ENCODE measurements at places on chromosomes 6 and 20. TPM values are rescaled to one million over a fixed set of nuclear protein-coding genes. Genes with fewer than 3 reads are reported as not detected.
A peak's percentile ranks its signal among the peaks of the same experiment; 100 is the strongest.

DNA sequence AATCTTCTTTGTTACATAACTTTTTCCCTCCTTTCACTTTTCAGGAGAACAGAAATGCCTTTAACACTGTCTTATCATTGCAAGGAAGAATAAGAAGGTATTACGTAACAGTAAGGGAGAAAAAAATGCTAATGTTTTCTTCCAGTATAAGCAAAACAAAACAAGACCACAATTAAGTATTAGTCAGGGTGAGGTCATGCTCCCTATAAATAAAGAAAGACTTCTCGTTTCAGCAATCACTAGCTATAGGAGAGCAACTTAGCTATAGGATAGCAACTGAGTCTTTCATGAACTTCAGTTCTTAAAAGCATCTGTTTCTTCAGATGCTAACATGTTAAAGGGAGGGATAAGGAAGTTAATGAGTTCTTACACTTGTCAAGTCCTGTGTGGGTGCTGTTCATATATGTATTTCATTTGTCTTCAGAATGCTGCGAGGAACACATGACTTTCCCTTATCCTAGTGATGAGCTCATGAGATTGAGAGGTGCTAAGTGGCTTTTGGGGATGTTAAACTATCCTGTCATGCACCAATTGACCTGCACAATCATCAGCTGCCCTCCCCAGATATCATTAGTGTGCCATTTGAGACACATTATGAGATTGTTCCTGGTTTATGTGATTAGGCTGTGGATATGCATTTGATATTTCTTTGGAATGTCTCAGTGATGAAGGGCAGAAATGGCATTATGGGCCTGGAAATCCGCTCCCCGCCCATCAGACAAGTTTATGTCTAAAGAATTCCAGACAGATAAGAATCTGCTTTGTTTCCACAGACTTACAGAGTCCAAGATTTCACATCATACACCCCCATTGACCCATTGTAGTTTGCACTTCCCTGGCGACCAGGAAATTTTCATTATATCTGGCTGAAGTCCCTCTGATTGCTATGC is 37.5 kb downstream of the LAMA4 start:
- no peak for DNase-seq

RNF39 gene
- total RNA-seq: not detected

CCR6 gene
- total RNA-seq: not detected

RNF5 gene
- 88.0 TPM for total RNA-seq

DNA sequence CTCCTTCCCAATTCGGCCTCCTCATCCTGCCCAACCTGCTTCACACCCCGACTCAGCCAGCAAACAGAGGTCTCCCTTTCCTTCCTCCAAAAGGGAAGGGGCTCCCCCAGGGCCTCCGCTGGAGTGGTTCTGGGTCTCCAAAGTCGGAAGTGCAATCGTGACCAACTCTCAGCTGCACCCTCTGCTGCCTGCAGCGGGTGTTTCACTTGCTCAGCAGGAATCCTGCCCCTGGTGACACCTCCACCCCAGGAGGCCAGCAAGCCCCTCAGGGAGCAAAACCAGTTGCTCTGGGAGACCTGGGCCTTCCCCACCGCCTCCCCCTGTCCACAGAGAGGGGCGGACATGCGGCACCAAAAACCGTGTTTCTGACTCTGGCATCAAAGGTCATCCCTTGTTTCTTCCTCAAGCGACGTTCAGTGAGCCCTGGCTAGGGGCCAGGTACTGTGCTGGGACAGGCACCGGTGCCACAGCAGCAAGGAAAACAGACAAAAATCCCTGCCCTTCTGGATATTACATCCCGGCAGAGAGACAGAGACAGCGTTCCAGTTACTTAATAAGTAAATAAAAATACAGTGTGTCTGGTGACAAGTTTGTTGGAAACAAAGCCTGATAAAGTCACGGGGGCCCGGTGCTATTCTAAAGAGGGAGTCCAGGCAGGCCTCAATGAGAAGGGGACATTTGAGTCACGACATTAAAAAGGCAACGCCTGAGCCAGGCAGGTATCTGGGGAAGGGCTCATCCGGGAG is 219.0 kb downstream of the BMP7 start:
- no peak for DNase-seq

- DNase-seq: no peak
These were observed 17.6 kb upstream of the ENTPD6 start for GRCh38 chr20:25177890-25178321.

- no peak for DNase-seq
These were observed 96.0 kb downstream of the PSMB1 start for GRCh38 chr6:170456886-170457698.

- DNase-seq: no peak
These were observed 20.1 kb downstream of the RNF24 start for GRCh38 chr20:3995067-3995748.

- no peak for DNase-seq
These were observed 48.9 kb downstream of the HDDC2 start for GRCh38 chr6:125252891-125253290.

GRCh38 chr6:107689190-107689589 is 134.9 kb downstream of the SCML4 start:
- DNase-seq: no peak

C20orf144 gene
- not detected for total RNA-seq

OR2H2 gene
- not detected for total RNA-seq

DNA sequence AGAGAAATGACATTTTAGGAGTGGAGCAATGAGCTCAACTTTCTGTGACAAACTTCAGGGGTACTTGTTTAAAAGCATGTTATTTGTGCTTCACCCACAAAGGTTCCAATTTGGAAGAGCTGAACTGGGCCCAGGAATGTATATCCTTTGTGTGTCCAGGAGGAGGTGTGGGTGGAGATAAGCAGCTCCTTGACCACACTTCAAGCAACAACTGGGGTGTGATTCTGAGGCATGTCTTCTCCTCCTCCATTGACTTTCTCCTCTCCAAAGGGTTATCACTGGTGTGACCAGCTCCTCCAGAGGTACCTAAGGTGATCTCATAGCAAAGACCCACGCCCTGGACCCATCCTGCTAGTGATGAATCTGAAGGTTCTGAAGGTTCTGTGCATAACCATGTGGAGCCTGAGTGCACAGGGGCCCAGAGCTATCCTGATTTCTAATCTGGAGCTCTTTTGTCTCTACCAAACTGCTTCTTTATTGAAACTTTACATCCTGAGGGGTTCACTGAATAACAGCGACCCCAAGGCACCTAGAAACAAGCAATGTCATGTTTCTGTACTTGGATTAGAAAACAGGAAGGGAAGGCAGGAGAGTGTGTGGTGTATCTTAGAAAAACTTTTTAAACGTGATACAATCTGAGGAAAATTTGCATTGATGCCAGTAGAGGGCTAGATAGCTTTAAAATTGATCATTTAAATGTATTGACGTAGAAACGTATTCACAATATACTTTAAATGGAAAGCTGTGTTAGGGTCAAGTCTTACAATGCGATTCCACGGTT is 60.9 kb upstream of the CD93 start:
- DNase-seq: no peak

LINC00237 gene
- not detected for total RNA-seq

KCNQ5 gene
- 1.6 TPM for total RNA-seq

GNAS-AS1 gene
- not detected for total RNA-seq

GRCh38 chr6:15389765-15390723 is 144.2 kb downstream of the JARID2 start:
- DNase-seq: no peak

DNA sequence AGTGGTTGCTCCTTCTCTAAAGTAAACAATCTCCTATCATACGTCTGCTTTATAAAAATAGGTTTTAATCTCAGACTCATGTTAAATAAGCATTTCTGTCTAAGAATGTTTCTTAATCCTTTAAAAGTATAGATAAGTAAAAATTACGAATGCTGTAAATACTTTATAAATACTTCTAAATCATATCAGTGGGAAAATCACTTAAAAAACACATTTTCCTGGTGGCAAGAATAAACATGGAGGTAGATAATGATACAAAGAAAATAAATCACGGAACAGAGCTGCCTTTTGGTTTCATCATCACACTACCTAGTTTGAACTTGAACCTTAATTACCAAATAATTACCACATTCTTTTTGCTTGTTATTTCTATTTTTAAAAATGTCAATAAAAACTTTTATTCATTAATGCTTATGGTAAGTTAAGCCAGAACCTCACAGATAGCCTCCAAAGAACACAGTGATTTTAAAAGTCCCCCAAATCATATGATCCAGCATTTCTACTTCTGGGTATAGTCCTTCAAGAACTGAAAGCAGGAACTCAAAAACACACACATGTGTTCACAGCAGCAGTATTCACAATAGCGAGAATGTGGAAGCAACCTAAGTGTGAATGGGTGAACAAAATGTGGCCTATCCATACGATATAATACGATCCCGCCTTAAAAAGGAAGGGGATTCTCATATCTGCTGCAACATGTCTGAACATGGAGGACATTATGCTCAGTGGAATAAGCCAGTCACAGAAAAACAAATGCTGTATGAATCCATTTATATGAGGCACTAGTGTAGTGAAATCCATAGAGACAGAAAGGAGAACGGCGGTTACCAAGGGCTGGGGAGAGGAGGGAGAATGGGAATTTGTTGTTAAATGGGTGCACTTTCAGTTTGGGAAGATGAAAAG is 72.4 kb downstream of the SLC22A23 start:
- no peak for DNase-seq

DNA sequence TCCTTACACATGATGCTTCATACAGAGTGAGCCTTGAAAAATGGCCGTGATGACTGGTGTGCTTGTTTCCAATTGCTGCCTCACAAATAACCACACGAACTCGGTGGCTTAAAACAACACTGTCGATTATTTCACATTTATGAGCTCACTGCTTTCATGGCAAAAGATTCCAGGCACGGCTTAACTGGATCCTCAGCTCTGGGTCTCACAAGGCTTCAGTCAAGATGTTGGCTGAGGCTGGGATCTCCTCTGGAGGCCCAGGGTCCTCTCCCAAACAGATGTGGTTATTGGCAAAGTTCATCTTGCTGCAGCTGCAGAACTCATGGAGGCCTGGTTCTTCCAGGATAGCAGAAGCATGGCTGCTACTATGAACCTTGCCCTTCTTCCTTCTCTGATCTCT is 144.6 kb downstream of the TFAP2C start:
- no peak for DNase-seq

GRCh38 chr20:4069751-4070150 is 54.4 kb upstream of the RNF24 start:
- no peak for DNase-seq

GRCh38 chr6:5248302-5249098 is 12.2 kb downstream of the LYRM4 start:
- no peak for DNase-seq

CNKSR3 gene
- total RNA-seq: 13.3 TPM

LST1 gene
- 0.87 TPM for total RNA-seq

- DNase-seq: no peak
These were observed 169.6 kb upstream of the ECI2 start for GRCh38 chr6:4304927-4305455.

- no peak for DNase-seq
These were observed 19.4 kb downstream of the QRSL1 start for GRCh38 chr6:106648651-106649308.

DNA sequence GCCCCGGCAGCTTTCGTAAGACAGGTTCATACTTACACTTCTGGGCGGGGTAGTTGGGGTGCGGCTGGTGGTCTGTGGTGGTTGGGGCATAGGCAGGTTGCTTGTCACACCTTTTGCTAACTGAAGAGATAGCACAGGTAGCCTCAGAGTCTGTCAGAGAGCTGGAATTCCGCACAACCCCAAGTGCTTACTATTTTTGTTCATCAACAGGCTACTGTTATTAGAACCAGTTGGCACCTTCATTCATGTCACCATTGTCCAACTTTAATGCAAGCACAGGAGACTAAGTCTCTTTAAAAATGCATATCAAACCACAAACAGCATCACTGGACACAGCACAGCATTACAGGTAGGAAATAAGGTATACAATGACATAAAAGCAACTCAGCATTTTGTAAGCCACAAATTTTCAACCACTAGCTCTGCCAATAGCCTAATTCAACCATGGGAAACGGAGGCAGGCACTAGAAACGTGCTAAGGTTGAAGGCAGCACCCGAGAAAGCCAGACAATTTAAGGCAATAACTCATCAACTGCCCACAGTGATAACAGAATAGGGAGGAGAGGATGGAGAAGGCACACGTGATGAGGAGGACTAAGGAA is 143.8 kb downstream of the ZMYND8 start:
- no peak for DNase-seq

GRCh38 chr20:16712511-16712947 is 17.3 kb upstream of the SNRPB2 start:
- no peak for DNase-seq

- peak; percentile 81 for DNase-seq
These were observed 16.1 kb upstream of the SERPINB1 start for GRCh38 chr6:2857580-2858337.

SNPH gene
- total RNA-seq: 12.2 TPM

GRCh38 chr20:43534791-43535350 is 24.0 kb upstream of the SGK2 start:
- DNase-seq: no peak

LY6G6C gene
- not detected for total RNA-seq

DNA sequence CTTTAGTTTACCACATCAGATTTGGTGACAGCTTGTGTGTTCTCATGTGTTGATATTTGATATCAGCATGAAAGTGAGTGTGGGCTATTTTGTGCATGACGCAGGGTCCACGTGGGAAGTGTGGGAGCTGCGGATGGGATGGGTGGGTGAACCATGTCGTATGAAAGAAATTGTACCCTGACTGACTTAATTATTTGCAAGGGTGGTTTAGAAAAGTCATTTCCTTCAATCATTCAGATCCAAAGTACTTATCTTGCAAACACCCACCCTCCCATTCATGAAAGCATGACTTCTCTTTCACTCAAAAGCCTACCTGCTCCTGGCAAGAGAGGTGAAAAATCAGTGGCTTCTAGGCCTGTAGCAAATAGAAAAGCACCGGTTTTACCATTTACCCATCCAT is 91.8 kb upstream of the BACH2 start:
- no peak for DNase-seq

DNA sequence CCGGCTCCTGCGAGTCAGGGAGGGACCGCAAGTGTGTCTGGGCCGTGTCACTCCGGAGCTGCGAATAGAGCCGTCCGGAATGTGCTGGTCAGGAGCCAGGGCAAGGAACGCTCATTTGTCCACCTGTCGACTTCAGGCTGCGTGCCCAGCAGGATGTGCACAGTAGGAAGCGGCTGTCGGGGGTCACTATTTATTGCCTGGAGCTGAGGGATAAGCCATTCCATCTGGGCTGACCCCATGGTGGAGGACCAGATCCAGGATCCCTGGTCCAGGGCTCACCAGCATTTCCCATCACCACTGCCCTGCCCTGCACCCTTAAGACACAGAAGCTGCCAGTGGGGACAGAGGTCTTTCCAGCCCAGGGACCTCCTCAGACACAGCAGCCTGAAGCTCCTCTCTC is 14.7 kb downstream of the NTSR1 start:
- no peak for DNase-seq

ANGPT4 gene
- not detected for total RNA-seq

- DNase-seq: no peak
These were observed 63.5 kb upstream of the ADGRF1 start for GRCh38 chr6:47105469-47106178.

GRCh38 chr6:140388192-140388802 is 1013.8 kb upstream of the CITED2 start:
- DNase-seq: no peak

TINAG gene
- 4.8 TPM for total RNA-seq

DNA sequence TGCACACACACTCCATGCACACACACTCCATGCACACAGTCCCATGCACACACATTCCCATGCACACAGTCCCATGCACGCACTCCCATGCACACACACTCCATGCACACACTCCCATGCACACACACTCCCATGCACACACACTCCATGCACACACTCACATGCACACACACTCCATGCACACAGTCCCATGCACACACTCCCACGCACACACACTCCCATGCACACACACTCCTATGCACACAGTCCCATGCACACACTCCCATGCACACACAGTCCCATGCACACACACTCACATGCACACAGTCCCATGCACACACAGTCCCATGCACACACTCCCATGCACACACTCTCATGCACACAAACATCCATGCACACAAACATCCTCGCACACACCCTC is 168.4 kb downstream of the TTLL2 start:
- DNase-seq: no peak
